Omental fat pad (tissue), 4 donors: ENCODE measurements at places on chromosomes 5 and 9. TPM values are rescaled to one million over a fixed set of nuclear protein-coding genes. Genes with fewer than 3 reads are reported as not detected.

DNA sequence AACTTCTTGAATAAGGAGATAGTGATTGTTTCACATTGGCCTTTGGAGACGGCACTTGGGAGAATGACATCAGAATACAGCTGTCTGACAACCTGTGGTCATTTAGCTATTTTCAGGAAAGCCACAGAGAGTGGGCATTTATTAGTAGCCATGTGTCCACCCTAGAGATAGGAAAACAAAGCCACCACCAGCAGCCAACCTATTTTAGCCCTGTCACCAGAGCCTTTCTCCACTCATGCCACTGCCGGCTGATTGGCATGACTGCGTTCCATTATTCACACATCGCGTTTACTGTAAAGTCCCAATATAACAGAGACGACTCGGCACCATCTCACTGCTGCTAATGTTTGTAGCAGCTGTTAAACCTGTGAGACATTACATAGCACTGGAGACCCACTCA, 330.1 kb downstream of the NDUFS4 start:
- no peak for DNase-seq

Gene P4HA2
- total RNA-seq: 37.7 TPM

Gene AFAP1L1
- 48.8 TPM for total RNA-seq

DNA sequence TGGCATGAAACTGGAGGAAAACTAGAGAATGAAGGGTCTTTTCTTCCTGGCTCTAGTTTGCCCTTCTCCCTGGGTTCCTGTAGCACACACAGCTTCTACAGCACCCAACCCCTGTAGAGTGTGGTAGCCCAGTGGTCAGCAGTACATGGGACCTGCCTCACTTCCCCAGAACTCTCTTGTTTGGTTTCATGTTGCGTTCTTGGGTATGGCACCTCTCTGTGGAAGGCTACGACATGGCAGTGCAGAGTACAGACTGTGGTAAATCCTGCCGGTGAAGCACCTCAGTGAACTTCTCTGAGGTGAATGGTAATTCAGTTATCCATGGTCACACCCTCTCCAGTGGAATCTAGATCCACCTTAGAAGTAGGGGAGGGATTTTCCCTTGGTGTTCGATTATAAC, 105.5 kb downstream of the TLR4 start:
- no peak for DNase-seq

Gene MAPKAP1
- 60.0 TPM for total RNA-seq

DNA sequence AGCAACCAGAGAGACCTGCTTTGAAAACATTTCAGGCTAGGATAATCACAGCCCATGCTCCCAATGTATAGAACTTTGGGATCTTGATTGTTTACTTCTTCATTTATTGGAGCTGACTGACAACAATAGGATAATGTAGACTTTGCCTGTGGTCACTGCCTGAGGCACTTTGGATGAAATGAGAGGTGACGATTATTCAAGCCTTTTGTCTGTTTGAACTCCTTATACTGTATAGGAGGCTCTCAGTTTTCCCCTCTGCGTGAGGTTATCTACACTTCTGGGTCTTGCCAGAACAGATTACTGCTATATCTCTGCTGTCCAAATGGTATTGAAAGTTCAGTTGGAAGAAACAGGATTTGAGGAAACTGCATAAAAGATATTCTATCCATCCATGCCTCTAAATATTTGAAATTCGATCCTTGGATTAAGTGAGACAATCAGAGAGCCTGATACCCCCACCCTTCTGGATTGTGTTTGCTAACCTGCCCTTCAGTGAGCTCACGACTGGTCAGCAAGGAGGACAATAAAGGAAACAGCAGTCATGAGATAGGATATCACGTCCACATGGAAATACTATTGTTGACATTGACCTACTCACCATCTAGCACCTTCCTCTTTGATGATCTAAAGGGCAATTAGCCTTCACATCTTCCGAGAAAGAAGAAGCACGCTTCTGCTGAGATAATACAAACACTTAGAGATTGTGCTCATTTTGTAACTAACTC, 98.1 kb downstream of the DOCK8 start:
- DNase-seq: no peak

- no peak for DNase-seq
Observed at GRCh38 chr9:113187929-113188595, 33.0 kb downstream of the FKBP15 start.

GRCh38 chr5:13921578-13921977, 22.9 kb downstream of the DNAH5 start:
- no peak for DNase-seq
